Stimulated activated CD4-positive, alpha-beta T cell treated with anti-CD3 and anti-CD28 coated beads, Interleukin-15, amount 100 ng/mL, for 48 hours (primary cell): ENCODE measurements at places on chromosomes 1 and 21.

GRCh38 chr1:217088521-217089284 lies 365.5 kb upstream of the ESRRG start:
- DNase-seq, result no peak

DNA sequence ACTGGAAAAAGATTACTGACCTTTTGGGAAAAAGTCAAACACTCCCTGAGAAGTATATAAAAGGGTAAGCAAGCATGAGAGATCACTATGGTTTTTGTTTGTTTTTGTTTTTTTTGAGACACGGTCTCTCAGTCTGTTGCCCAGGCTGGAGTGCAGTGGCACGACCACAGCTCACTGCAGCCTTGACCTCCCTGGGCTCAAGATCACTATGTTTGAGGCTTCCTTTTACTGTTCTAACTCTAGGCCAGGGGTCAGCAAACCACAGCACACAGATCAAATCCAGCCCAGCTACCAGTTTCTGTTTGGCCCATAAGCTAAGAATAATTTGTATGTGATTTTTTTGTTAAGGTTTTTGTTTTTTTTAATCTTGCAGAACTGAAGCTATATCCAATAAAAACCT lies 25.7 kb downstream of the PSMB4 start:
- DNase-seq, result no peak

GRCh38 chr1:200015811-200016210 lies 11.7 kb upstream of the NR5A2 start:
- DNase-seq, result no peak

- peak; percentile 79 for DNase-seq
These were observed 76.3 kb downstream of the ITPKB start for GRCh38 chr1:226662642-226663326.

DNA sequence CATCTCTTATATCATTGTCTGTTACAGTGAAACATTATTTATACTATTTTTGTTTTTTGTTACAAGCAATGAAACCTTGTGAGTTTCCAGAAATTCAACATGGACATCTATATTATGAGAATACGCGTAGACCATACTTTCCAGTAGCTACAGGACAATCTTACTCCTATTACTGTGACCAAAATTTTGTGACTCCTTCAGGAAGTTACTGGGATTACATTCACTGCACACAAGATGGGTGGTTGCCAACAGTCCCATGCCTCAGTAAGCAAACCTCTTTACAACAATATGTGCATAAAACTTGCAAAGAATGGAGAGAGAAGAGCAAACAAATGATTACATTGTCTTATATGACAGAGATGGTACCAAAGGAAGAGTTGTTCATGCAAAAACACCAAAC lies 22.4 kb downstream of the CFHR4 start:
- DNase-seq, result no peak

DNA sequence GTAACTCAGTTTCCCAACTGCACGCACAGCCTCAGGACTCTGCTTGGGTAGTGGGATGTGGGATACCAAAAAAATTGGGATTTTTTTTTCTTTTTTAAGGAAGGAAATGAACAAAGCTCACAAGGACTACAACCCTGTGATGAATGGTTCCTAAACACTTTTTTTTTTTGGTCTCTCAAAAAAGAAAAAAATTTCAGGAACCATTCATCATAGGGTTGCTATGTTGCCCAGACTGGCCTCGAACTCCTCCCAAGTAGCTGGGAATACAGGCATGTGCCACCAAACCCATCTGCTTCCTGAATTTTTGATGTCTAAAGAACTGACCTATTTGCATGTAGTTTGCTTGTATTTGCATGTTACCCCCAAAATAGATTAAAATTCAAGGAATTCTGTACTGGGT lies 6.8 kb downstream of the MINDY1 start:
- no peak for DNase-seq

DNA sequence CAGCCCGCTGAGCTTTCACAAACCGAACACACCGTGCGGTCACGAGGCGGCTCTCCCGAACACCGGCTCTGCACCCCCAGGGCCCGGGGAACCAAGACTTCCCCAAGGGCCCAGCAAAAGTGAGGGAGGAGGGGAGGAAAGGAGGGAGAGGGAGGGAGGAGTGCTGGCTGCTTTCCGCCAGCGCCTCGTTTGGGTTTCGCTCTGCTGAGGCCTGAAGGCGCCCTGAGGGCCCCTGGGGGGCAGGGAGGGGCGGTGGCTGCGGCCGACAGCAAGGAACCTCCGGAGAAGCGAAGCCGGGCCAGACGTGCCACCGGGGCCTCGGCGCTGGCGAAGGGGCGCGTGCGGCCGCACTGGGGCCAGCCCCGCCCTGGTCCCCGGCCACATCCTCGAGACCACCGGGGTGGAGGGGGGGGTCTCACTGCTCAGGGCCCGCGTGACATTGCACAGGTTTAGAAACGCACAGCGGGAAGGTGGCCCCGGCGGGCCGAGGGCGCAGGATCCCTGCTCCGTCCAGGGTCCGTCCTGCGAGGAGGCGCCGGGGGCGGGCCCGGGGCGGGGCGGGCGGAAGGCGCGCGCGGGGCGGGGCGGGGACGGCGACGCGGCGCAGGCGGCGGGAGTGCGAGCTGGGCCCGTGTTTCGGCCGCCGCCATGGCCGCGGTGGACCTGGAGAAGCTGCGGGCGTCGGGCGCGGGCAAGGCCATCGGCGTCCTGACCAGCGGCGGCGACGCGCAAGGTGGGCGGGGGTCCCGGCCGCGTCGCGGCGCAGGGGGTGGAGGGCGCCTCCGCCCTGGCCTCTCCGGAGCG lies at the start of gene PFKL:
Gene PFKL, plus strand, starts transcription at position 596 of the 804 bp plus-strand sequence. Its CDS starts 53 bp downstream, at position 649.
- DNase-seq, result peak; percentile 58

- DNase-seq, result no peak
These were observed 72.4 kb upstream of the BCAR3 start for GRCh38 chr1:93753791-93754763.
